Motor neuron (in vitro differentiated cells): ENCODE measurements at places on chromosomes 4 and X. TPM values are rescaled to one million over a fixed set of nuclear protein-coding genes. Genes with fewer than 3 reads are reported as not detected.

DNA sequence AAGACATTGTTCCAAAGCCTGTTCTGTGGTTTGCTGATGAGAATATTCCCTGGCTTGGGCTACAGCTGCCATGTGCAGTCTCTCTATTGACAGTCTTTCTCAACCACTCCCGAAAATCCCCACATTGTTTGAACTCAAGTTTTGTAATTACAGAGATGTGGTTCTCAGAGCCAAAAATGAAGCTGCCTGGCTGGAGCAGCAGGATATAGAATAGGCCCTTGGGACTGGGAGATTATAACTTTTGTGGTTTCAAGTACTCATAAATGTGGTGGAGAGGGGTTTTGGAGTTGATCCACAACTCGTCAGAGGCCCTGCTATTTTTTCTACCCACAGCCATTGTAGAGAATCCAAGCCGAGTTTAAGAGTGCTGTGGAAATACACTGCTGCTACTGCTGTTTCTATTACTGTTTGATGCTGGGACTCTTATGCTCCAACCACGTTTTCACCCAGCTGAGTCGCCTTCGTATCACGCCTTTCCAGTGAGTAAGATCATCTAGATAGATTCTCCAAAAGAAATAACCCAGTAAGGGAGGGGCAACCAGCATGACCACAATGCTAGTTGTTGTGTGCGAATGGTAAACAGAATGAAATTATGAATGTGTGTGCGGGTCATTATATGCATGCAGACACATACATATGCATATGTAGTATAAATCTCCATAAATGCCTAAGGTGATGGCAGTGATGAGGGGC lies 57.1 kb upstream of the ATXN3L start:
- no peak for ATAC-seq

DNA sequence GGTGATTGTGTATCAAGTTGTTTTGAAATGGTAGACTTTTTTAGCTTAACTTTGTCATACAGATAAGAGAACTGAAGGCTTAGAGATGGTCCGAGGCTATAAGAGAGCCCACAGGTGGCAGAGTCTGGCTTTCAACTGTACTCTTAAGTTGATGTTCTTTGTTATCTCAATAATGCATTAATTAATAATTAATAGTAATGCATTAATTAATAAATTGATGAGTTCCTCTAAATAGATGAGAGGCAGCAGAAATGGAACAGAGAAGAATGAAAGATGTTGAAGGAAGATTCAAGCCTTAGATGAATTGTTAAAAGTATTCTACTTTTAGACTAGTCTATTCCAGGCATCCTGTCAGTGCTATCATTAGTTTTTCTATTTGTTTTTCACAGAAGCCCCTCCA lies 22.4 kb downstream of the NUDT9 start:
- ATAC-seq: no peak

DNA sequence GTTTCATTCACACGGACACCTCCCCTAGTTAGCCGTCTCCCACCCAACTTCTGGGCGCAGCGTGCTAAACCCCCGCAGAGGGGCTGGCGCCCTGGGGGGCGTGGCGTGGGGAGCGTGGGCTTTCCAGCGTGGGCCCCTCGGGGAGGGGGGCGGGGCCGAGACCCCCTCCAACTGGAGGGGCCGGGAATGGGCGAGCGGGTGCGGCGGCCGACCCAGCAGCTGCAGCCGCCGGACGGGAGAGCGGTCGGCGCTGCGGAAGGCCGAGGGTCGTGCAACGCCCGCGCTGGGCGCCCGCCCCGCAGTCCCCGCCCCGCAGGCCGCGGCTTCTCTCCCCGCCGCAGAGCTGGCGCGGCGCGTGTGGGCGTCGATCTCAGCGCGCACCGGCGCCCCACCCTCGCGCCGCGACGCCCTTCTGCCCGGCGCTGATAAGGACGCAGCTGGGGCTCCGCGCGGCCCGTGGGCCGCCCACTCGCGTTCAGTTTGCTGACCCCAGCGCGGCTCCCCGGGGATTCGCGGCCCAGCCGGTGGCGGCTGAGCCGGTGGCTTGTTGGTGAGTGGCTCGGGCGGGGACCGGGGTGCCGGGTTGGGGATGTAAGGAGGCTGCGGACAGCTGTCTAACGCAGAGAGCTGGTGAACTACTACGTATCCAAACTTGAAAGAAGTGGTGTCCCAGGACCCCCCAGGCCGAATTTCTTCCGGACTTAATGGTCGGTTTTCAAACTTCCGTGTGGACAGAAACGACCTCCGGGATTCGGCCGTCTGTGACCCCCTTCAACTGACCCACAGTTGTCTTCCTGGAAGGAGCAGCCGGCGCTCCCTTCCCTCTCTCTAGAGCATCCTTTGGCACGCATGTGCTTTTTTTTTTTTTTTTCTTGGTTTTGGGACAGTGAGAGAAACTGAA lies 1.5 kb downstream of the FHDC1 start:
- peak; percentile 60 for ATAC-seq

DNA sequence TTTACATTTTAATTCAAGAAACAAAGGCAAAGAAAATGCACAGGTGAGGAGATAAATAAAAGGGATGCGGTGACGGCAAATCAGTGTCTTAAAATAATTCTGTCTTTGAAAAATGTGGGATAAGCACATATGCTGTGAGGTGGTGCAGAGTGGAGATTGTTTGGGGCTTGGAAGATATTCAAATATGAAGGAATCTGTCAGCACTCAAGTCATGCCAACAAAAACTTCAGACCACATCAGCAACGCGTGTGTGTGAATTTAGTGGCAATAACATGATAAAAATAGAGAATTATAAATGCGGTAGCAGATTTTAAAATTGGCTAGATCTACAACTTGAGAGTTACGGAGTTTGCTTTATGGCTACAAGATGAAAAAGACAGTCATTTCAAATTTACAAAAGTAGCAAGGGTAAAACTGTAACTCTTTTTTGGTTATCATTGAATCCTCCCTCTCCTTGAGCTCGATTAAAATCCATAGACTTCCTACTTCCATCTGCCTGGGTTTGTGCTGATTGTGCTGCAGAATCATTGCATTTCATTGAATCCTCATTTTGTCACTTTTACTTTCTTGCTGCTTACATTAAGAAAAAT lies 71.5 kb upstream of the VCX2 start:
- no peak for ATAC-seq

- no peak for ATAC-seq
Observed at GRCh38 chr4:6565691-6566390, 9.1 kb upstream of the MAN2B2 start.

GRCh38 chr4:77014256-77014655 lies 61.5 kb downstream of the CCNI start:
- ATAC-seq: no peak

DNA sequence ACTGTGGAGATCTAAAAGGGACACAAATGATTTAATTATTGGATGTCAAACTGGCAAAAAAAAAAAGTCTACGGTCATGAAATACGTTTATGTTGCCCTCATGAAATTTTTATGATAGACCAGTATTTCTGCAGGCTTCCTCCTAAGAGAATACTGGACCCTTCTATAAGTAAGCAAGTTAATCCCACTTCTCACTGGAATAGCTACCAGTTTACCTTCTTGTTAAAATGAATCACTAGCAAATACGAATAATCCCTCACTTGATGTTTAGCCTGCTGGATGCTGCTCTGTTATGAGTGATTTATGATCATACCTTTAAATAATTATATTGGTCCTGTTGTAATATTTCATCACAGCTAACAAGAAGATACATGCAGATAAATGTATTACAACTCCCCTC lies 39.6 kb upstream of the GRID2 start:
- ATAC-seq: no peak

GRCh38 chr4:163505374-163505773 lies 10.9 kb downstream of the TMA16 start:
- no peak for ATAC-seq

GRCh38 chr4:113684534-113685091 lies 76.9 kb downstream of the CAMK2D start:
- peak; percentile 79 for ATAC-seq

DNA sequence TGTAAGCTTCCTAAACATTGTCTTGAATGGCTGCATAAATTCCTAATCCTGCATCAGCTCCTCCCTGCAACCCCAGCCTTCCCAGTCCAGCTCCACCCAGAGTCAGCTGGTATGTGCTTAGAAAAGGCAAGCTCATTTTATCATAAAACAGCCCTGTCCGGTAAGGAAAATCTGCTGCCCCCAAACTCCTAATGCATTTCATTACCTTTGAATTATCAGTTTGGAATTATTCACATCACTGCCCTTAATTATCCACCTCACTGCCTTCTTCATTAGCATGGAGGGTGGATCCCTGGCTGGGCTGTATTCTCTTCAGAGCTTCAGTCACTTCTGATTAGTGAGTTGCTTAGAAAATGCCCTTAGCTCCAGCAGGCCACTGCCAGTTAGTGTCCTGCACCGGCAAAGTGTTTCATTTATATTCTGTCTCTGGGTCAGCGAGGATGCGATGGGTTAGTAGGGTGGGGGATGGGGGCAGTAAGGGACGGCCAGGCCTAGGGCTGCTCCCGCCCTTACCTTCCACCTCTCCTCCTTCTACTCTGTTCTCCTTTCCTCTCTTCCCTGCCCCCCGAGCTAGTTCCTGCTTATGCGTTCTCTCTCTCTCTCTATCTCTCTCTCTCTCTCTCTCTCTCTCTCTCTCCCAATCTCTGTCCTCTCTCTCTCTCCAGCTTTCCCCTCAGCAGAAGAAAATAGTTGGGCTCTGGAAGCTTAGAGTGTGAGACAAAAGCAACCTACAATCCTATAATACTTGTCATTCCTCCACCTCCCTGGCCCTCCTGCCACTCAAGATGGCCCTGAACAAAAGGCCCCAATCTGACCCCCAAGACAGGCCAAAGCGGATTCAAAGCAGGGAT lies 174.8 kb upstream of the KLF3 start:
- peak; percentile 95 for ATAC-seq

- no peak for ATAC-seq
Observed at GRCh38 chrX:107871136-107871535, 45.5 kb downstream of the MID2 start.

GRCh38 chr4:26736621-26737020 lies 124.0 kb upstream of the STIM2 start:
- ATAC-seq: peak; percentile 53

- no peak for ATAC-seq
Observed at GRCh38 chr4:66059136-66059535, 388.8 kb upstream of the EPHA5 start.

DNA sequence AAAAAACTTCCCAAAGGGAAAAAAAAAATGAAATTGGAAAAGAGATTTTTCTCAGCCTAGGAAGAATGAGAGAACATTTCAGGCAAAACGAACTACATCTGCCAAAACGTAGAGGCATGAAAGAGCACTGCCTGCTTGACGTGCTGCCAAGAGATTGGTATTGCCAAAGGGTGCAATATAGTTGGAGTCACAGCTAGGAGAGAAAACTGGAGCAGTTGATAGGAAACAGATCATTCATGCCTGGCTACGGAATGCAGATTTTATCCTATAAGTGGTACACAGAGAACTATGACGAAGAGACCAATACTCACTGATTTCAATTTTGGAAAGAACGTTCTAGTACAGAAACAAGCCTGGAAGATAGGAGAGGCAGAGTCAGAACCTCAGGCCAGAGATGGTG lies 68.4 kb upstream of the IQCM start:
- ATAC-seq: no peak

DNA sequence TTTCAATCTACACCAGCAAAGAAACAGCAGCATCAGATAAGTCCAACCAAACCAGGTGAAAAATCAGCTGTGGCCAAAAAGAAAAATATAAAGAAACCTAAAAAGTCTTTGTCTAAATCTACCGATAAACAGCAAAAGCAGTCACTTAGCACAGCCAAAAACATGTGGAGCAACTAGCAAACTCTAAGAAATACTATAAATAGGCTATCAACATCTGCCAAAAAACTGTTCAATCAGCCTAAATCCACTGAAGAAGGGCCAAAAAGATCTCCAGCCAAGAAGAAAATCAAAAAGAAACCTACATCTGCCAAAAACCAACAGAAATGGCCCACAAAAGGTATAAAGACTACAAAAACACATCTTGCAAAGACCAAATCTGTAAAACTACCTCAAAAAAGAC lies 36.7 kb upstream of the CABS1 start:
- no peak for ATAC-seq

DNA sequence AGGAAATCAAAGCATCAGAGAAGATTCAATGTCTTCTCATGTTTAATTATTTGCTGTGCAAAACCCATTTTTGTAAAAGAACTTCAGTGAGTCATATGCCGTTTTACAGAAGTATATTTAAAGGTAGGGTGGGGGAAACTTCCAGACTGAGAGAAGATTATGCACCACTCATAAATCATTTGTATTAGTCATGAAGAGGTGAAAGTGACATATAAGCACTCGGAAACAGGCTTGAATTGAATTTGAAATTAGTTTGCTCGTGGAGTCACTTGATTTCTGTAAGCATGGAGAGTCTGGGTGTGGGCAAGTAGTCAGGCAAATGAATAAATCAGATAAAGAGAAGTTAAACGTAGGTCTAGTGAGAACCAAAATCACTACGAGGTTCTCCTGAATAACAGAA lies 335.1 kb downstream of the ANK2 start:
- ATAC-seq: peak; percentile 84

- peak; percentile 72 for ATAC-seq
Observed at GRCh38 chr4:53558065-53558801, 33.1 kb downstream of the LNX1 start.

DNA sequence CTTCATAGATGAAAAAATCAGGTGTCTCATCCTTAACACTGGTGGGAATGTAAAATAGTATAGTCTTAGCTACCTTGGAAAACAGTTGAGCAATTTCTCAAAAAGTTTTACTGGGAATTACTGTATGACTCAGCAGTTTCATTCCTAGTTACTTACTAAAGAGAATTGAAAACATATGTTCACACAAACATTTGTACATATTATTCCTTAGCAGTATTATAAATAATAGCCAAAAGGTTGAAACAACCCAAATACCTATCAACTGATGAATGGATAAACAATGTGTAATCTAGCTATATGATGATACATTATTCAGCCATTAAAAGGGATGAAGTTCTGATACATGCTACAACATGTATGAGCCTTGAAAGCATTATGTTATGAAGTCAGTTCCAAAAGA lies 41.7 kb downstream of the RBM46 start:
- ATAC-seq: no peak

DNA sequence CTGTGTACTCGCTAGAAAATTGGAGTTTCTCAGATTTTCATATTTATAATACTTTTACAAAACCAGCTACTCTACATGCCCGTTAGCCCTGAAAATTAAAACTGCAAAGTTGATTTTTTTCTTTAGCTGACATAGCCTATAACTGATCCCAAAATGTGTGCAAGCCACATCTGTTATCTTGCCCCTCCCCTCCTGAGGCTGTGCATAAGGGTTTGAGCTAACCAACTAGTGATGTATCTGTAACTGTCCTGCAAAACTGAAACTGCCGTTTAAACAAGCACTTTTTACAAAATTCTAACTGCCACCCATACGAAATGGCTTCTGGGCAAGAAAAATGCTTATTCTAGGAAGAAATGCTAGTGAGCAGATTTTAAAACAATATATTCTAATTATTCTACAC lies 59.1 kb downstream of the EDNRA start:
- ATAC-seq: no peak

The ARHGAP36 gene
- 25.1 and 41.8 TPM in 2 replicates for total RNA-seq

The MAGEA4 gene
- 0.19 TPM in 1 of 2 replicates, not detected in the other for total RNA-seq

The C4orf54 gene
- total RNA-seq: 0.57 and 0.68 TPM in 2 replicates

The ZXDA gene
- 3.6 and 3.9 TPM in 2 replicates for total RNA-seq

The SPIN4 gene
- 4.9 and 5.1 TPM in 2 replicates for total RNA-seq
